NT2/D1 (cell line): ENCODE measurements at places on chromosomes 2 and 18.
A peak's percentile ranks its signal among the peaks of the same experiment; 100 is the strongest.

DNA sequence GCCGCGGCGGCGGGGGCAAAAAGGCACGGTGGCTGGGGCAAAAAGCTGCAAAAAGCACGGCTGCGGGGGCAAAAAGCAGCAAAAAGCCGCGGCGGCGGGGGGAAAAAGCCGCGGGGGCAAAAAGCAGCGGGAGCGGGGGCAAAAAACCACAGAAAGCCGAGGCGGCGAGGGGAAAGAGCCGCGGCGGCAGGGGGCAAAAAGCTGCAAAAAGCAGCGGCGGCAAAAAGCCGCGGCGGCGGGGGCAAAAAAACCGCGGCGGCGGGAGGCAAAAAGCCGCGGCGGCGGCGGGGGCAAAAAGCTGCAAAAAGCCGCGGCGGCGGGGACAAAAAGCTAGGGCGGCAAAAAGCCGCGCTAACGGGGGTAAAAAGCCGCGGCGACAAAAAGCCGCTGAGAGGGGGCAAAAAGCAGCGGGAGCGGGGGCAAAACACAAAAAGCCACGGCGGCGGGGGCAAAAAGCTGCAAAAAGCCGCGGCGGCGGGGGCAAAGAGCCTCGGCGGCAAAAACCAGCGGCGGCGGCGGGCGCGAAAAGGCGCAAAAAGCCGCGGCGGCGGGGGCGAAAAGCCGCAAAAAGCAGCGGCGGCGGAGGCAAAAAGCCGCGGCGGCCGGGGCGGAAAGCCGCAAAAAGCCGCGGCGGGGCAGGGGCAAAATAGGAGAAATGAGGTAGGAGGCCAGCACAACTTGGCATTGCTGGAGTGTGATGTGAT, 123.4 kb downstream of the ANKRD30BL start:
- DNase-seq, result peak; percentile 8

- DNase-seq, result no peak
These were observed 66.3 kb upstream of the RPE start for GRCh38 chr2:209936106-209936666.

DNA sequence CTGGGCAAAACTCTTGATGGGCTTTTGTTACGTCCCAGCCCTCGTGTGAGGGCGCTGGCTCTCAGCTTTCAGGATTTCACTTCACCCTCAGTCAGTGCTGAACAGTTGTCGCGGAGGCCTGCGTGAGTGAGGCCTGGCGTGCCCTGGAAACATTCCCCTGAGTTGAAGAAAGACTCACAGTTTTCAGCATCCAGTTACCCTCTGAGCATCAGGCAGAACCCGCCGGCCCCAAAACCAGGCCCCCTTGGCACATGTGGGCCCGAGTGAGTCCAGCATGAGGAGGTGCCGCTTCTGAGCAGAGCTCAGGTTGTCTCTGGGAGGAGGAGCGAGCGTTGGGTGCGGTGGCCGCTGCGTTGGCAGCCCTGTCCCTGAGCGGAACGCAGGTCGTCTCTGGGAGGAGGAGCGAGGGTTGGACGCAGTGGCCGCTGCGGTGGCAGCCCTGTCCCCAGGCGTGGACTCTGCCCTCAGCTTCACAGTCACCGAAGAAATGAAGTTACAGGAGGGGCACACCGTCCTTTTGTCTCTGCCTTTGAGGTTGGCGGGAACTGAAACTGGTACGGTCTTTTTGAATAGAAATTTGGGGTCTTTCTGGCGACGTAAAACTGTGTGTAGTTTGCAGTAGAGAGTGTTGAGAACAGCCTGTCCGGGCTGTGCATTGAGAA, at the start of gene NEU4:
NEU4 (plus strand) TSS at position 473 of the 662 bp plus-strand sequence. CDS start 5,292 bp downstream, outside the sequence.
- DNase-seq, result no peak

DNA sequence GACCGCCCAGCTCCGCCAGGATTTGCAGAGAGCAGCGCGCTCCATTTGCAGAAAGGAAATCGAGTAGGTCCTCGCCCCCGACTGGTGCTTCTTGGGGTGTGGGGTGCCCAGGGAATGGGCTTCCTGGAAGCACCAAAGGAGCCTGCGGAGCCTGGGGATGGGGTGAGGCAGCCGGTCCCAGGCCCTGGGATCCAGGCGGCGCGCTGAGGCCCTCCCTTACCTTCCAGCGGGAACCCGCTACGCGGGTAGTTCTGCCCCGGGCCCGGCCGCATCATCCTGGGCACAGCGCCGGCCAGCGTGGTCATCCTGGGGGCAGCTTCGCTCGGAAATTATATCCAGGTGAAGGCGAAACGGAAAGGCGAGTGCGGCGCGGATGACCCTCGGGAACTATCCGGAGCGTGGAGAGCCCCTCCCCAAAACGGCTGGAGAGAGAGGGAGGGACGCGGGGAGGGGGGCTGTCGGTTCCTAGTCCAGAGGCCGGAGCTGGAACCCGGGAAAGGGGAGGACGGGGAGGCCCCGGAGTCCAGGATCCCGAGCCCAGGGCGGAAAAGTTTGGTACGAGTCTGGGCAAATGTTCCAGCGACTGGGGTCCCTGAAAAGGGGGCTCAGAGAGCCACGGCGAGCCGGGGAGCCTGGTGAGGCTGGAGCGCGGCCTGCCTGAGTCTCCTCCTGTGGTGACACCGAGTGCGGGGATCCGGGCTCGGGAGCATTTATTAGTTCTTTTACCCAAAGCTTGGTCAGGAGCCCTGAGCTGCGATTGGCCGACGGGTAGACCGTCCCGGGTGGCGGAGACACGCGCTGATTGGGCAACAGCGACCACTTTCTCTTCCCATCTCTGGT, at the start of gene PAX3:
PAX3 (minus strand) TSS at position 688 of the 840 bp plus-strand sequence; CDS start at position 305, 383 bp downstream.
- DNase-seq, result no peak

GRCh38 chr18:3454365-3455089, 4.6 kb downstream of the TGIF1 start:
- DNase-seq, result no peak

DNA sequence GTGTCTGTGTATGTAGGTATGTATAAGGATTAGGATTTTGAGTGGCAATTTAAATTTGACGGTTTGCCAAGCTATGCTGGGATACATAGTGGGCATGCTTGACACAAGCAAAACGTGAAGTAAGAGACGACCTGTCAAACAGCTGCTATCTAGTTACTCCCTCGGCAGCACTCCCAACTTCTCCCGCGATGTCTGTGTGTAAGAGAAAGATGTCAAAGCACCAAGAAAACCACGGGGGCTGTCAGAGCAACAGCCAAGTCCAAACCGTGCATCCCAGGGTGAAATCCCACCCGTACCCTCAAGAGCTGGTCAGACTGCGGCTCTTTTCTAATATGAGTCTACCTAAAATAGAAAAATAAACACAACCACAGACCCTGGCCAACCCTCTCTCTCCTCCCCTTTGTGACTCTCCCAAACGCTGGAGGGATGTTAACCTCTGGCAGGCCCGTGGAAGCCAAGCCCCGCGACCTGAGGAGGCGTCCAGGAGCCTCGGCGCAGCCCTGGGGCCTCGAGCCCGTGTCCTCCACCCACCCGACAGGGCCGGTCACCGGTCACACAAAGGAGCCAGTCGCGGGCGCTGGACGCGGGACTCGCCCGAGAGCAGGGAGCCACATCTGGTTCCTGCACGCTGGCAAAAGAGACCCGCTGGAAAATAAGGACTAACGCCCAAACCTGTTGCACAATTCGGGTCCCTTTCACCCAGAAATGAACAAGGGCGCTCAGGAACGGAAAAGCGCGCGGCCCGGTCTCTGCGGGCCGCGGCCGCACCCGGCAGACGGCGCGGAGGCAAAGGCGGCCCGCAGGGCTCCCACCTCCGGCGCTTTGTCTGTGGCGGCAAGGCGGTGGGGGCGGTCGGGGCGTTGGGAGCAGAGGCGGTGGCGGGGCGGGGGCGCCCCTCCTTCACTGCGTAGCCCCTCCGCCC, 925 bp downstream of the SESTD1 start:
- DNase-seq, result peak; percentile 20

- no peak for DNase-seq
These were observed 8.1 kb upstream of the IL1A start for GRCh38 chr2:112792419-112792818.

DNA sequence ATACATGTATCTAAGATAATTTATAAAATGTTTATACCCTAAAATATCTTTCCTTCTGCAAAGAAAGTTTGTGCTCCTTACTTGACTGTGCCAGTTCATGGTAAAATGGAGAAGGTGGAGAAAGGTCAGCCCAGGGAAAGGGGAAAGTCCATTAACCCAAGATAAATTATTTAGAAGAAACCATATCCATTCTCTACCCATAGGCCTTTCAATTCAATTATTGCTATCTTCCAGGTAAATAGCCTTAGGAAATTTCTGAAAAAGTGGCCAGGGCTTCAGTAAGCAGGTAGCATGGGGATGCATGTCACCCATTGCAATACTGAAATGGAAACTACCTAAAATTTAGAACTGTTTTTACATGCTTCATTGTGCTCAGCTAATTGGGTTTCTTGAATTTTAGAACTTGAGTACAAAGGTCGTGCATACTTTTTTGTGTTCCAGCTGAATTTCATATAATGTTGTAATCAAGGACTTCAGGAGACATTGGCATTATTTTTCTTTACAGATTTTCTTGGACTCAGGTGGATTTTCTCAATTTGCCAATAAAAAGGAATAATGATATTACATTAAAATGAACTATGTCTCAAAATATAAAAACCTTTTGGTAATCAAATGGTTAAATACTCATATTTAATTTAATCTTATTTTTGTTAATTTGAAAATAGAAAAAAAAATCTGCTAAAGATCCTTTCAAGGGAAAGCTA, 124.9 kb downstream of the CSRNP3 start:
- no peak for DNase-seq

- DNase-seq, result no peak
These were observed 75.3 kb downstream of the ARHGEF4 start for GRCh38 chr2:130911996-130912395.

DNA sequence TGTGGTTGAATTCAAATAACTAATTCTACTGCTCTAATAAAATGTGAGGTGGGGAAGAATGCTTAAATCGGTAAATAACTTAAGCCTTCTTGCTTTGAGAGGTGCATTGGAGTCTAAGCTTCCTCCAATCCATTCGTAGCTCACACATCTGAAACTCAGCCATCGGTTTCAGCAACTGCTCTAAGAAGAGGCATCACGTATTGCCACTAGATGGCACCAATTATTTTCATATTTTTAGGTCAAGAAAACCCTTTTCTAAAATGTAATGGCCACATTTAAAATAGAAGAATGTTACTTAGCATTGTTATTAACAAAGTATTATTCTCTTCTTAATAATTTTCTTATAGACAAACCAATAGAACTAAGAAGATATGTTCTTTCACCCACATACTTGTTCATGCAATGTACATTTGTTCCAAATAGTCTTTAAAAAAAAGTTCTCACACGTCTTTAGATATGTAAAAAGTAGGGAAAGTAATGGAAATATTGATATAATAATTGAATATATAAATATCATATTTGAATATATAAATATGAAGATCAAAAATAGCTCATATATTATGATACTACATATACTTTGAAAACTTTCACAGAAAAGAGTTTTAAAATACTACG, 229.8 kb downstream of the CCDC178 start:
- peak; percentile 18 for DNase-seq

- DNase-seq, result no peak
These were observed 41.3 kb upstream of the SLC1A4 start for GRCh38 chr2:64947885-64948284.

DNA sequence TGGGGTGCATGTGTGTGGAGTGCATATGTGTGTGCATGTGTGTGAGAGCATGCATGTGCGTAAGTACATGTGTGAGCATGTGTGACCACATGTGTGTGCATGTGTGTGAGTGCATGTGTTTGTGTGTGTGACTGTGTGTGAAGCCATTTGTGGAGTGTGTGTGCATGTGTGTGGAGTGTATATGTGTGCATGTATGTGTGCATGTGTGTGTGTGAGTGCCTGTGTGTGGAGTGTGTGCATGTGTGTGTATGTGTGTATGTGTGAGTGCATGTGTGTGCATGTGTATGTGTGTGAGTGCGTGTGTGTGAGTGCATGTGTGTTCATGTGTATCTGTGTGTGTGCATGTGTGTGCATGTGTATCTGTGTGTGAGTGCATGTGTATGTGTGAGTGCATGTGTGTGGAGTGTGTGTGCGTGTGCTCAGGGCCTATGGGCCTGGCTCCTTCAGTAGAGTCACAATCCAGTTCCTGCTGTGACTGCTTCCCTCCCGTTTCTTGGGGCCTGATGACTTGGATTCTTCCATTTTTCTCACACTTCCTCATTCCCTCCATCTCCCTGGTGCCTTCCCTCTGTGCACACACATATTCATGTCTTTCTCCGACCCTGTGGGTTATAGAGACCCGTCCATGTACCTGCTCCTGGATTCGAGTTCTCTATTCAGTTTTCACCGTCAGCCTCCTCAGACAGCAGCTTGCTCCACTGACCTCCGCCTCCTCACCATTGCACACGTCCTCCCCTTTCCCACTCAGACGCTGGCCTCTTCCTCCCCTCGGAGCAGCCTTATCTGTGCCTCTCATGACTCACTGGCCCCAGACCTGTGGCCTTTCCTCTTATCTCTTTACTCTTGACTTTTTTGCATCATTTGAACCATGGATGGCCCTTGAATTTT, 25.2 kb downstream of the TOGARAM2 start:
- no peak for DNase-seq

DNA sequence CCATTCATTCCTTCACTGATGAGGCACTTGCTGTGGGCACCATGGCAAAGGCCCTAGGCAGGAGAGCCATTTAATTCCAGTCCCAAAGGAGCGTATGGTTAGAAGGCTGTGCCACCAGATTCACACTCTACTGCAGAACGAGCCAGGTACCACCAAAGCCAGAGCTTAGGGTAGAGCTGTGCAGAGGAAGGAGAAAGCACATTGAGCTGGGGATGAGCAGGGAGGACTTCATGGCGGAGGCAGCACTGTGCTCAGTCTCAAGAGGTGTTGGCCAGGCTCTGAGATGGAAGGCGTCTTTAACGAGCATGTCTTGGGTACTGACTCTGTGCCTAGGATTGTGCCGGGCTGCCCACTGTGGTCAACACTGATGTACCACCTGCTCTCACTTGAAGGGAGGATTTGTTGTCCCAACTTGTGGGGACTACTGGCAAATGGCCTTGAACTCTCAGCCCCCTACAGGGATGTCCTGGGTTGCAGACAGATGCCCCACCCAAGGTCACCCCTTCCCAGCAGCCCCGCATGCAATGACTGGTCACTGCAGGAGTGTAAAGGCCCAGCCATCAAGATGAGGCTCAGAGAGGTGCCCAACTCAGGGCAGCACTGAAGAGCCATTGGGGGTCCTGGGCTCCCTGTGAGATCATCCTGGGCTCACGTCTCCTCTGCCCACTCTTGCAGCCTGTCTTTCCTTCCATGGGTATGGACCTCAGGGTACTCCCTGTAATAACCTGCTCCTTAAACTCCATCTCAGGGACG, 251.4 kb downstream of the GLI2 start:
- no peak for DNase-seq

DNA sequence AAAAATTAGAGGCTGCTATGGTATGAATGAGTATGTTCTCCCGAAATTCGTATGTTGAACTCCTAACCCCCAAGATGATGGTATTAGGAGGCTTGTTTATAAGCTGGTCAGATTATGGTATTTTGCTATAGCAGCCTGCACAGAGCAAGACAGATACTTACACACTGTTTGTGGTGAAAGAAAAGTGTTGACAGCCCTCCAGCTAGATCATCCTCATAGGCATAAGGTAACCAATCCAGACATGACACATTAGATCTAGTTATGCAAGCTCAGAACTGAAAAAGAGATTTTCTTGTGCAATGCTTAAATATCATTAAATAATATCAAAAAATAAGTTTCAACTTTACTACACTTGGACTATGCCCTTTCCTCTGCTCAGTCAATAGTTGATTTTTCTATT, 107.1 kb downstream of the ABCA12 start:
- no peak for DNase-seq
